Activated T-helper 1 cell treated with anti-CD3 and anti-CD28 coated beads, Interleukin-2, amount 50 U/mL, for 16 hours (primary cell): ENCODE measurements at places on chromosomes 5 and 9.

DNA sequence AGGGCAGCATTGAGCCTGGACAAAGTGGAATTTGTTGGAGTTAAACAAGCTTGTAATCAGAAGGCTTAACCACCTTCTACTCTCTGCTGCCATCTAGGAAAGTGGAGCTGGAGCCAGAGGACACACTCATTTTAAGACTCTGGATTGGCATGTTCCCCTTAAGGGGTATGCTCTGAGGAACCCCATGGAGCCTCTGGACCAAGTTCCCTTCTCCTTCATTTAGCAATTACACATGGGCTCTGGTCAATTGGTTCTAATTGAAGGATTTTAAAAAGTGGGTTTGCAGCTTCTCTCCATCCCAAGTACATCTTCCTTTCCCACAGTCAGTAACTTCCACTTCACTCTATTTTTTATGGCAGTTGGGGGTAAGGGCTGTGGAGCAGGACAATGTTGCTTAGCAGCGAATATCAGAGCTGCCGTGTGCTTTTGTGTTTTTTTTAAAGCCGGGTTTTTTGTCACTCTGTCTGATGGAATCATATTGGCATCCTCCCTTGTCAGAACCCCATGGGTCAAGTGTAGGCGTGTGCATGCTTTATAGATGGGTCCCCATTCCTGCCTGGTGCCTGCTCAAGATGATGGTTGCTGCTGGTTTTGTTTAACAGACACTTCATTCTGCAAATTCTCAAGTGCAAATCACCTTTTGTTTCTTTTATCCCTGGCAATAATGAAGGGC lies 330.7 kb upstream of the ADAMTSL1 start:
- DNase-seq: no peak

- no peak for DNase-seq
Observed at GRCh38 chr9:121635300-121635876, 16.0 kb upstream of the DAB2IP start.

DNA sequence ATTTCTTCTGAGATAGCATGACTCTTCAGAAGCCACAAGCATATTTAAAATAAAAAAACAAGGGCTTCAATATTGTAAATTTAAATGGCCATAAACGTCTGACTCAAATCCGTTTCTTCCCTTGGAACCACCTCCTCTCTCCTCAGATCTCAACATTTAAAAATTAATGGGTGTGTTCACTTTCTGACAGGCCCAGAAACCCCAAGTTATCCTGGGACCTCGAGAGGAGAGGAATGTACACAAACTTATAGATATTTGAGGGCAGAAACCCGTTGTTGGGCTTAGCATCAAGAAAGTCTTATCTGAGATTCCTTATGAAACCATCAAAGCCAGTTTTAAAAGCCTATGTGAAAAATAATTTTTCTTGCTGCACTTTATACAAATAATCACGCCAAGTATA lies 29.2 kb downstream of the MLLT3 start:
- DNase-seq: no peak

- no peak for DNase-seq
Observed at GRCh38 chr5:154271466-154271865, 80.9 kb downstream of the GALNT10 start.
